Stimulated activated CD4-positive, alpha-beta T cell treated with anti-CD3 and anti-CD28 coated beads, Interleukin-15, amount 100 ng/mL, for 1 hour (primary cell): ENCODE measurements at places on chromosomes 13 and 19.
A peak's percentile ranks its signal among the peaks of the same experiment; 100 is the strongest.

DNA sequence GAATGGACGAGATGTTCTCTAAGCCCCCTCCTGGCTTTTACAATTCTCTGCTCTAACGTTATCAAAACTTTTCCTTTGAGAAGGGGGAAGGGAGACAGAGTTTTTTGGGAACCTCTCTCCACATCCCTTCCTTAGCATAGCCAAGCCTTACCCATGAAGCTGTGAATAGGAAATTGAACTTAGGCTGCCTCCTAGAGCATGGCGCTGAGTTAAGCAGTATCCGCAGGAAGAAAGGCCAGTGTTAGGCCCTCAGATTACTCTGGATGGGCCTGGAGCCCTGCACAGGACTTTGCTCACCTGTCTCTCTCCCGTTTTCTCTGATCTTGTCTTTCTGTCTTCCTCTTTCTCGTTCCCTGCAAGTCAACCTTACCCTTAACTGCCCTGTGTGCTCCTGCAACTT, 39.6 kb downstream of the CYP2B6 start:
- no peak for DNase-seq

DNA sequence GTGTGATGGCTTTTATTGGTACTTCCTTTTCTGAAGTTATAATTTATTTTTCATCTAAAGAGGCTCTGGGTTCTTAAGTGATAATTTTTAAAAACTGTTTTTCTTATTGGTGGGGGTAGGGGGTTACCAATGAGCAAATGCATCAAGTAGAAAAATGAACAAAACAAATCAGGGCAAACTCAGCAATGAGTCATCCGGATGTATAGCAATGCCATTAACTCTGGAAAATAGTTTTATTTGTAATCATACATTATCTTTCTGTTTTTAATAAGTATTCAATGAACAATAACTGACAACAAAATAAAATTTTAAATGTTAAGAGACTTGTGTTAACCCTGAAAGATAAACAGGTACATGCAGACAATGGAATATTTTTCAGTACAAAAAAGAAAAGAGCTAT, 67.6 kb downstream of the UFM1 start:
- DNase-seq, result no peak

DNA sequence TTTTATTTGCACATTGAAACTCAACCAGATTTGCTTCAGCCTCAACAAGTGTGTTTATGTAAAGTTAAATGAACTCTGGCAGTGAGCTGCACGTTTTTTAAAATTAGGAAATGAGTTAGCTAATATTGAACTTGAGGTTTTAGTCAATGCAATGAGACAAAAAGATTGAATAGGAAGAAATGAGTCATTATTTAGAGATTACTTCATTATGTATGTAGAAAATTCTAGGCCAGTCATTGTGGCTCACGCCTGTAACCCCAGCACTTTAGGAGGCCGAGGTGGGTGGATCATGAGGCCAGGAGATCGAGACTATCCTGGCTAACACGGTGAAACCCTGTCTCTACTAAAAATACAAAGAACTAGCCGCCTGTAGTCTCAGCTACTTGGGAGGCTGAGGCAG, 22.8 kb upstream of the CD70 start:
- no peak for DNase-seq

DNA sequence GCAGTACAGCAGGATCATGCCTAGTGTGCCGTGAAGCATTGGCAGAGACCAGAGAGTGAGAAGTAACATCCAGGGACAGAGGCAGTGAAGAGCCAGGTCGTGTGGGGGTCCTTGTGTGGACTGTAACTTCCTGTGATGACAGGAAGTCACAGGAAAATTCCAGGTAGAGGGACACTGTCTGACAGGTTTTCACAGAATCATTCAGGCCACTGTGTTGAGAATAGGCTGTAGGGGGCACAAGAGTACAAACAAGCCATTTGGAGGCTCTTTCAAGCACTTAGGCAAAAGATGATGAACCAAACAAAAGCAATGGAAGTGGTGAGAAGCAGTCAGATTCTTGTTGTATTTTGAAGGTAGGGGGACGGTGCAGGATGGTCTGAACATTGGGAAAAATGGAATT, 46.4 kb downstream of the N4BP2L1 start:
- DNase-seq, result no peak

DNA sequence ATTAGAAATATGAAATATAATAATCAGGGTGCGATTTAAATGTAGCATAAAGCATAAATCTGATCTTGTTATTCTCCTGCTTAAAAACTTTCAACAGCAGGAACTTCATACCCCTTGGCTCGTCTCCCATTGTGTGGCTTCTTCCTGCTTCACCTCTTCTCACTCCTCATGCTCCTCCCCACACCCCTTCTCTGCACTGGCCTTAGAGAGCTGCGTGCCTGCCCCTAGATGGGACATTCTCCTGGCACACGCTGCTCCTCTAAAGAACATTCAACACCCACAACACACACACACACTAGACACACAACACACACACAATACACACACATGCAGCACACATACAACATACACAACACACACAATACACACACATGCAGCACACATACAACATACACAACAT, 104.6 kb upstream of the RAP2A start:
- no peak for DNase-seq

- no peak for DNase-seq
Observed at GRCh38 chr19:37989855-37990254, 82.8 kb downstream of the SIPA1L3 start.

DNA sequence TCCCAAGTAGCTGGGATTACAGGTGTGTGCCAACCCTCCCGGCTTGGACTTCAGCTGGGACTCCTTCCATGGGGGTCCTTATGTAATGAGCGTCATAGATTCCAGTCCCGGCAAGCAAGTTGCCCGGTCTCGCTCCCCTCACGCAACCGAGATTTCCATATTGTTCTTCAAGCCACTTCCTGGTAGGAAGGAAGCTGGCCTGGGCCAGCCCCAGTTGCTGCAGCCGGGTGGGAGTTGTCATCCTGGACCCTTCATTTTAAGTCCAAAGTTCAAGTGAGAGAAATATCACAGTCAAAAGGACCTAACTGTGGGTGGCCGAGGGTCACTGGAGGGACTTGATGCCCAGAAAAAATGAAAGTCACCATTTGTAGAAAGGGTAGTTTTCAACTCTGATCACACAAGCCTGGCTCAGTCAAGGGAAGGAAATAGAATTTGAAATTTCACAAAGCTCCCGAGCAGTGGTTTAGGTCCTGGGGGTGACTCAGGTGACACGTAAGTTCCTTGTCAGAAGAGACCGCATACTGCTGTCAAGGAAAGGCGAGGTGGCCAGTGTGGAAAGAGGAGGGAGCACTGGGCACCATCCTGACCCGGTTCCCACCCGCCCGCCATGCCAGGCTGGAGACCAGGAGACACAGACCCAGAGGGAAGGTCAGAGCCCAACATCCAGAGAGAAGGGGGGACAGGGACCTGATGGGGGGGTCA, 5.3 kb downstream of the FGF21 start:
- no peak for DNase-seq

GRCh38 chr13:76329866-76330580, 556.2 kb downstream of the KCTD12 start:
- DNase-seq, result no peak

- no peak for DNase-seq
Observed at GRCh38 chr19:38944981-38945506, 14.3 kb downstream of the MRPS12 start.

DNA sequence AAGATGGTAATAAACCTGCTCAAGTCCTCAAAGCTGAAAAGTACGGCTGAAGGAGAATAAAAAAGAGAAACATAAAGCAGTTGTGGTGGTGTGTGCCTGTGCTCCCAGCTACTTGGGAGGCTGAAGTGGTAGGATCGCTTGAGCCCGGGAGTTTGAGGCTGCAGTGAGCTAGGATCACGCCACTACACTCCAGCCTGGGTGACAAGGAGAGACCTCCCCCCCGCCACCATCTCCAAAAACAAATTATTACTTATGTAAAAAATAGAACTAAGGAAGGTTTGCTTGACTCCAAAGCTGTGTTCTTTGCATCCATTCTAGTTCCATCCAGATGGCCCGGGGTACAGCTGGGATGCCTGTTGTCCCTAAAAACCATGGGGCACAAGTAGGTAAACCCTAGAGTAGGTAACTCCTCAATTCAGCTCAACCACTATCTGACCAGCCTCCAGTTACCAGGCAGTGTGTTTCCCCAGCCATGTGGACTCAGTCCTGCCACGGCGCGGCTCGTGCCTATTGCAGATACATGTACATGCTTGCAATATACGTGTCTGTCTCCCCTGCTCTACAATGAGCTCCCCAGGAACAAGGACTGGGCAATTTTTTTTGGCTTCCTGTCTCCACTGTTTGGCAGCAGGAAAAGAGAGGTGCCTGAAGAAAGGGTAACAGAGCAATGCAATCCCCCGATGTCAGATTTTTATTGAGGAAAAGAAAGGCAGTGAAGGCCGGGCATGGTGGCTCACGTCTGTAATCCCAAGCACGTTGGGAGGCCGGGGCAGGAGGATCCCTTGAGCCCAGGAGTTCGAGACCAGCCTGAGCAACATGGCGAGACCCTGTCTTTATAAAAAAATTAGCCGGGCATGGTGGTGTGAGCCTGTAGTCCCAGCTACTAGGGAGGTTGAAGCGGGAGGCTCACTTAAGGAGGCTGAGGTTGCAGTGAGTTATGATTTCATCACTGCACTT, 101.3 kb downstream of the GNG7 start:
- no peak for DNase-seq

- no peak for DNase-seq
Observed at GRCh38 chr13:113109151-113110047, 3.8 kb downstream of the F7 start.

DNA sequence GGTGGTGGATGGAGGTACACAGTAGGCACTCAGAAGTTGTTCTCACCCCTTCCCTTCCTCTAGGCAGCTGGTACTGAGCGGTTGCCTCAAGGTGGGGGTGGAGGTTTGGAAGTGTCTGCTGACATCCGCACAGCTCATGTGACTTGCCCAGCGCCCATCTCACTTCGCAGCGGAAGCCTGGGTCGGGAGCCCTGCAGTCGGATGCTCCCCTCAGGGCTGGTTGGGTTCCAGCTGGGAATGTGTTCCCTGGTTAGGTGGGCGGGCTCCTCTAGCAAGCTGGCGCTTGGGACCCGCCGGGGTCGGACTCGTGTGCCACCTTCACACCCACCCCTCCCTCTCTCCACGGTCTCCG, 10.2 kb downstream of the PPP1R37 start:
- DNase-seq, result no peak

- DNase-seq, result peak; percentile 23
Observed at GRCh38 chr13:40982772-40983171, 36.3 kb downstream of the ELF1 start.

DNA sequence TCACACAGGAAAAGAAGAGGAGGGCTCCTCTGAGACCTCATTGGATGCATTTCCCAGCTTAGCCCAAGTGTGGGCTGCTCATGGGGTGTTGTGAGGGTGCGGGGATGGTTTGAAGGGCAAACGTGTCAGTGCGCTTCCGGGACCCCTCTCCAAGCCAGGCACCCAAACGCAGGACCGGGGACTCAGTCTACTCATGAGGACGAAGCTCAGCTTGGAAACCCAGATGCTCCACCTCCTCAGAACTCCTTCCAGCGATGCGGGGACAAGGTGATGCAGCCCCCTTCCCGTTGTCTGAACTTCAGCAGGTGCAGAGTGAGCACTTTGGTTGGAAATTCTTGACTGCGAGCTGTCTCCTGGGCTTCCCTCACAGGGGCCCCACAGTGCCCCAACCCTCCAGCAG, 33.1 kb upstream of the MTIF3 start:
- DNase-seq, result no peak

DNA sequence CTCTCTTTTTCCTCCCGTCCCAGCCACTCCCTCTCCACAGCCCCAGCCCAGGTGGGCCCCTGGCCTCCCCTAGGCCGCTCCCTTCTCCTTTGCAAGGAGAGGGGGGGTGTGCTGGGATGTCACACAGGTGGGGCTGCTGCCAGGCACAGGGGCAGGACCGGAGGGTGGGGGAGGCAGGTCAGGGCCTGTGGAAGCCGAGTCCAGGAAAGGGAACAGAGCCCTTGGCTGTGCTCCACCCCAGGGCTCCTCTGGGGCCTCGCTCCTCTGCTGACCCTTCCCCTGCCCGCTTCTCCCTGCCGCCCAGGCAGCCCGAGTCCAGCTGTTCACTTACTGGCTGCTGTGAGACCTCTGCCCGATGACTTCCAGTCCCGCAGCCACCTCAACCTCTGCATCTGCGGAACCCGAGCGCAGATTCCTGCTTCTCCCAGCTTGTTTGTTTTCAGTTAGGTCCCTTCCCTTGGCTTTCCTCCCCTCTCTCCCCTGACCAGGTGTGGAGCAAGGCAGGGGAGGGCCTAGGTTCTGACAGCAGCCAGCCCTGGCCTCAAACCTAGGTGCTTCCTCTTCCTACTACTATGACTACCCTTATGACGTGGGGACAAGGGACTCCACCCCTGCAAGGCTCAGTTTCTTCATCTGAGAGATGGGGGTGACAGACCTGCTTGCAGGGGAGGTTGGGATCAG, 850 bp upstream of the KLK11 start:
- no peak for DNase-seq

- no peak for DNase-seq
Observed at GRCh38 chr19:54030895-54031586, 32.7 kb downstream of the VSTM1 start.
